ENCODE measurements at places on chromosomes 5 and 9. TPM values are rescaled to one million over a fixed set of nuclear protein-coding genes. Genes with fewer than 3 reads are reported as not detected.

GRCh38 chr5:40112875-40113274 is 566.8 kb upstream of the PTGER4 start:
- DNase-seq: no peak

DNA sequence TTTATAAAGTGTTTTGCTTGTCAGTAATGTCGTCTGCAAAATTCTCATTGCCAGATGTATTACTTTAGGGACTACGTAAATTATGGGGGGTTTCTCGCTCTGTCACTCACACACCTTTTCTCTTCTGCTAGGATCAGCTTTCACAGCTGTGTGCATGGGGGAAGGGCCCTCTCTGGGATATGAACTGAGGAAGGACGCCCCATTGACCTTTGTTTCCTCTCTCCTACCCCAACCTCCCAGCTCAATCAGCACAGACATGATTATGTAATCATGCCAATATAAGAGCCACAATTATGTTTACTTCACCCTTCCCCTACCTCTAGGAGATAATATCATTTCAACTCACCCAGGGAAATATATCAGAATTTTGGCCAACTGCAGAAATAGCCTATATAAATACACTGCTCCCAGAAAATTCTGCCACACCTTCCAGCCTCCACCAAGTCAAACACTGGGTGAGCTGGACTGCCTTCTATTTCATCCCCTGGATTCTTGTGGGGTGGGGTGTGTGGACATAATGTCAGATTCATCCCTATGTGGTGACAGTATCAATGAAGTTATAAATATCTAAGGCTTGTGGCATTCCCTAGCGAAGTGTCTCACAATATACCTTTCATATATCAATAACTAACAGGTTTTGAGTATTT is 12.6 kb upstream of the SEMA5A start:
- no peak for DNase-seq

DNA sequence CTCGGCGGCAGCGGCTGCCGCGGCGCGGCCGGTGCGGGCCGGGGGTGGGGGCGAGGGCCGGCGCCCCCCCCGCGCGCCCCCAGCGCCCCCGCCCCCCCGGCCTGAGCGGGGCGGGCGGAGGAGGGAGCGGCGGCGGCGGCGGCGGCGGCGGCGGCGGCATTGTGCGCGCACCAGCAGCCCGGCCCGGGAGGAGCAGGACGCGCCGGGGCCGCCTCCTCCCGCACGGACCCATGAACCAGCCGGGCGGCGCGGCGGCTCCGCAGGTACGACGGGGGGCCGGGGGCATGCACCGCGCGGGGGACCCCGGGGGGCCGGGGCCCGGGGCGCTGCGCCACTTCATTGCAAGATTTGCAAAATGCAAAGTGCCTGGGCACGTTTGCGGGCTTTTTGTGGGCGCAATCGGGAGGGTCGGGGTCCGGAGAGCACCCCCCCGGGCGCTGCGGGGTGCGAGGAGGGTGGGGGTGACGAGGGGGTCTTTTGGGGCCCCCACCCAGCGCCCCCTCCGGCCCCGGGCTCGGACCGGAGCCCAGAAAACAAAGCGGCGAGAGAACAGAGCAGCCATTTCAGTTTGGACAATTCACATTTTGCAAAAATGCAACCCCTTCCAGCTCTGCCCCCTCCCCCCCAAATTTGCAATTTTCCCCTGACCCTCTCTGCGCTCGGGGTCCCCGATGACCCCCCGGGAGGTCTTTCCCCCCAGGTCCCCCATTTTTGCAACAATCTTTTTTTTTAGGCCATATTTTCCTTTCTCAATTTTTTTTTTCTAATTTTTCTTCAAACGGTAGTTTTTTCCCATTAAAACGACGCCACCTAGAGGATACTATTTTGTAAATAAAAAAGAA is at the start of gene ZNF618:
TSS of gene ZNF618 (plus strand) at position 159 of the 842 bp plus-strand sequence. CDS start at position 231, 72 bp downstream.
- DNase-seq: peak; percentile 31

DNA sequence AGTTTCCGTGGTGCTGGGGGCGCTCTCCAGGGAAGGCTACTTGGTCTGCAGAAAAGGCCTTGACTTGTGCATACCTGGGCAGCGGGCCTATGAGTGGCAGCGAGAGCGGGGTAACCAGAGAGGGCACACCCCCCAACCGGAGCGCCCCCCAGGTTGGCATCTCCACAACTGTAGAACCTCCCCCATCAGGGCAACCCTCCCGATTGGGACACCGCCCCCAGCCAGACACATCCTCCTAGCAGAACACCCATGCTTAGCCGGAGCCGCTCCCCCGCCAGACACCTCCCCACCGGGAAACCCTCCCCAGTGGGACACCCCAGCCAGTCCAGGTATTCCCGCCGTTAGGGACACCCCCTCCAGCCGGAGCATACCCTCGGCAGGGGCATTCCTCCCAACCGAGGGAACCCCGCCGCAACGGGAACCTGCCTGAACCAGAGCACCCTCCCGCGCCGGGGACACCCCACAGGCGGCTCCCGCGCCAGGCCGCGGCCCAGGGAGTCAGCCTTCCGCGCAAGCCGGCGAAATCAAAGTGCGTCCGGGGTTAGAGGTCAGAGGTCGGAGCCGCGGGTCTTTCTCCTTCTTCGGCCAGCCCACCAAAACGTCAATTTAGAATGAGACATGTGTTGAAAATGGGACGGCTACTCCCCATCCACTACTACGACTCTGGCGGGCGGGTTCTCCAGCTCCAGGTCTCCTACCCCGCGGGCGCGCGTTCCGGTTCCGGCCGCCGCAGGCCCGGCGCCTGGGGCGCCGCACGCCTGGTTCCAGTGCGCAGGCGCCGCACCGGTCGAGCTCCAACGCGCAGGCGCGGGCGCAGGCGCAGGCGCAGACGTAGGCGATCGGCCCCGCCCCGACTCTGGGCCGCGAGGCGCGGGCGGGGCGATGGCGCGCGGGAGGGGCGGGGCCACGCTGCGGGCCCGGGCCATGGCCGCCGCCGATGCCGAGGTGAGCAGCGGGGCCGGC is at the start of gene EHMT1:
TSS of gene EHMT1 (plus strand) at position 901 of the 963 bp plus-strand sequence. CDS start at position 925, 24 bp downstream.
- peak; percentile 79 for DNase-seq

NCS1 gene
- total RNA-seq: 70.1 TPM

C1QTNF3 gene
- total RNA-seq: 0.40 TPM

DNA sequence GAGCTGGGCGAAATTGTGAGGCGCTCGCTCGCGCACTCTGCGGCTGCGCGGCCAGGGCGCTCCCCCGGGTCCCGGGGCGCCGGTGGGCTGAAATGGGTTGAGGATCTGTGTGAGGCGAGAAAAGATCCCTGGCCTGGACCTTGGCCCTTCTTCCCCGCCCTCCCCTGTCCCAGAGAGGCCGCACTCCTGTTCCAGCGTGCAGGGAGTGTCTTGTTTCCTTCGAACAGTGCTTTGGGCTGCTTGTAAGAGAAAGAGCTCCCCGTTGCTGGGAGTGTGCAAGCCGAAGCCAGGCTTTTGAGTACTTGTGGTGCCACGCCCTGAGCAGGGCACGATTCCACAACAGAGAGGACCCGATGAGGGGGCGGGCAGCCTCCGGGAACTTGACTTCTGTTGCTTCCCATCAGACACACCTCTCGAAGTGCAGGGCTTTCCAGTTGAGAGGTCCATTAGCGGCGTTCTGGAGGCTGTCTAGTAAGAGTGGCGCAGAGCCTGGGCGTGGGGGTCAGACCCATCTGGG is 535 bp downstream of the DOLPP1 start:
- peak; percentile 14 for DNase-seq

DNA sequence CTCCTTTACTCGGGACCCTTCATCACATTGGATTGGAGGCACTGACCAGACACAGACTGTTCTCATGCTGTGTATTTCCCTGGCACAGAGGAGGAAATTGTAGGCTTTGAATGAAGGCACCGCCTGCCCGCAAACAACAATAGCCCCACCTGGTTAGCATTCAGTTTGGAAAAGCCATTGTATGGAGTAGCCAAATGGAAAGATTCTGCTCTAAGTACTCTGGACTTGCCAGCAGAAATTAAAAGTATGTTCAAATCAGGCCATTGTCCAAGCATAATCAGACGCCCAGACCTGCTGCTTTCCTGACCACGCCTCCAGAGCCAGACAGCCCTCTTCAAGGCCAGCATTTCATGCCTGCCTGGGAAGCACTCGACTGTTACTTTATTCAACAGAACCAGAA is 8.0 kb upstream of the SEMA4D start:
- no peak for DNase-seq
